Posterior cingulate gyrus (tissue), 11 donors: ENCODE measurements at places on chromosomes 5 and 9.

DNA sequence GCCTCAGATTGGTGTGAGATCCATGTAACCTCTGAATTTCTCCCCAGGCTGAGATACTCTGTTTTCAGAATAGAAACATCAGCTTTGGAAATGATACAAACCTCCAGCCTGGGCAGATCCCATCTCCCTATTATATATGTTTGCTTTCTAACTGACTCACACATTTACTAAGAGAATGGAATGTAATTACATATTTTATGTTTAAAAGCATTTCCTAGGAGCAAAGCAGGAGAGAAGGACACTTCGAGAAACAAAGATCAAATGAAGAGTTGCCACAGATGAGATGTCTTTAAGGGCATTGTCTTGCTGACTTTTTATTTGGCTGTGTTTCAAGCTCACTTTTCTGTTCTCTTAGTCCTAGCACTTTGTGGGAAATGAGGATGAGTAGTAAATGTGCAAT is 96.3 kb downstream of the CDH18 start:
- no peak for DNase-seq

DNA sequence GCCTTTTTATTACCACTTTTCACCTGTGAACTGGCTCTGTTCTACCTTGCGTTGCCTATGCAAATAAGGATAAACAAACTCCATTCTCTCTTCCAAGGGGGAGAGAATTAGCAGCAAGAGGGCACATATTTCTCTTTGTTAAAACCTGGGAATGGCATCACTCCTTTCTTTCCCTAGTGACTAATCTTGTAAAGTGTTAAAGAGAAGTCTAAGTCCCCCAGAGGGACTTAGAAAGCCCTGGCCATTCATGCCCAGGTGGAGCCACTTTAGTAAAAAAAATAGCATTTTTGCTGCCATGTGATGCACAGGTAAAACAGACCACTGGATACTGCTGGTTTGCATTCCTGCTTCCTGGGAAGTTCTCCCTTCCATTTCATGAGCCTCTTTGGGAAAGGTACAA is 148.4 kb downstream of the MAN2A1 start:
- DNase-seq, result no peak

- DNase-seq, result no peak
These were observed 148.5 kb upstream of the TYRP1 start for GRCh38 chr9:12544700-12545099.

GRCh38 chr9:90408659-90409058 is 234.0 kb downstream of the DIRAS2 start:
- DNase-seq, result no peak

DNA sequence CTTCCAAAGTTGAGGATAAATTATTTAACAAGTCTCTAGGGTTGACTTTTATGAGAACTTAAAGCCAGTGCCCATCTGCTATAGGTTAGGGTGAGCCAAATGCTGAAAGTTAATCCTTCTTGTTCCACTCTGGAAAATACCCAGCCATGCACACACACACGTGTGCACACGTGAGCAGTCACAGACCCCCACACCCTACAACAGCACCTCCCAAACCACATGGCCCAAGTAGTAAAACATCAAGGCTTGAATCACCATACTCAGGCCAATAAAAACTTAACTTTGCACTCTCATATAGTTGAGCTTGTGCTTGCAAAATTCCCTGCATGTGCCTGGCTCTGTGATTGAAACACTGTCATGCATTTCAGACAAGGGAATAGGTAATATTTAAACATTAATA is 467.6 kb downstream of the ARHGEF28 start:
- no peak for DNase-seq

DNA sequence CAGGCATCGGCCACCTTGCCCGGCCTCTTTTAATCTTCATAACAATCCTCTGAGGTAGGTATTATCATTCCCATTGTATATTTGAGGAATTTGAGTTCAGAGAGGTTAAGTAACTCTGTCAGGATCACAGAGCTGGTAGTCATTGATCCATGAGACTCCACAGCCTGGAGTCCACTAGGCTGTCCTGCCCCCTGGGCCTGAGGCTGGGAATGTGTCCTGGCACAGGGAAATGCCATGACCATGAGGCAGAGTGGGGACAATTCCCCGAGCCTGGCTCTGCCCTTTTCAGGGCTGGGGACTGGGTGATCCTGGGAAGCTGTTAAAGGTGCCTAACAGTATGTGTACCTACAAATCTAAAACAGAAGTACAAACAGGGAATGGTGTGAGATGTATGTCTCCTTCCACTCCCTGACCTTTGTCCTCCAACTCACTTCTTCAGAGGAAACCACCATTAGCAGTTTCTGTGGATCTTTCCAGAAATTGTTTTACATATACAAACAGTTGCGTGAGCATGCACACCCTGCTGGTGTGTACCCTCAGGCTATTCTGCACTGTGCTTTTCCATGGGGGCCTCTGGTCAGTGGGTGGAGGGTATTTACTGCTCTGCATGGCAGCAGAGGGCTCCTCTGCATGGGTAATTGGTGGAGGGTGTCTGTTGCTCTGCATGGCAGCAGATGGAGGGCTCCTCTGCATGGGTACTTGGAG is 53.8 kb downstream of the NDST1 start:
- DNase-seq, result no peak

DNA sequence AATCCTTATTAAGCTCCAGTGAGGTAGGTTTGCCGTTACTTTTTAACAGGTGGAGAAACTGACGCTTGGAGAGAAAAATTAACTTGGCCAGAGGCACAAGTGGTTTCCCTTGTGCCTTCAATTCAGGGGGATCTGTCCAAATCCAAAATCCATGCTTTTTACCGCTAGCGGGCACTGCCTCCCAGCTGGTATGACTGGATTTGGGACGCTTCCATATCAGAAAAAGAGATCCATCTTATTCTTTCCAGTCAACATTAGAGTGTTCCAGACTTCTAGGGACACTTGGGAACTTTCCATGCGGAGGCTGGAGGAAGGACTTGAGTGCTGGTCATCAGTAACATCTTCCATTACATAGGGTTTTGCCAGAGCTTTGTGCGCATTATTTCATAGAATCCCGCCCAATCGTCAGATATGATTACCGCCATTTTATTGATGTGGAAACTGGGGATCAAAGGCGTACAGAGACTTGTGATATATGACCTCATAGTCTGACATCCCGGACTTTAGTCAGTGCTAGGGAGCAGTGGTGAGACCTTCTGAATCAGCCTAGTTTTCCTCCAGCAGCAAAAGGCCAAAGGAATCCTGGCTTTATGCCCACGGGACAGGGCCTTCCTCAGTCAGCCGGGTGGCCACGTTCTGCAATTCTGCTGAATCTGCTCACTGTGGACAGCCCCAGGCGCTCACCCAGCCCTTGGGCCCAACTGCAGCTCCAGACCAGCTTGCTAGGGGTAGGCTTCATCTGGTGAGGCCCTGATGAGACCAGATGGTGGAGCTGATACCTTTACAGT is 1.1 kb upstream of the GNPDA1 start:
- no peak for DNase-seq

DNA sequence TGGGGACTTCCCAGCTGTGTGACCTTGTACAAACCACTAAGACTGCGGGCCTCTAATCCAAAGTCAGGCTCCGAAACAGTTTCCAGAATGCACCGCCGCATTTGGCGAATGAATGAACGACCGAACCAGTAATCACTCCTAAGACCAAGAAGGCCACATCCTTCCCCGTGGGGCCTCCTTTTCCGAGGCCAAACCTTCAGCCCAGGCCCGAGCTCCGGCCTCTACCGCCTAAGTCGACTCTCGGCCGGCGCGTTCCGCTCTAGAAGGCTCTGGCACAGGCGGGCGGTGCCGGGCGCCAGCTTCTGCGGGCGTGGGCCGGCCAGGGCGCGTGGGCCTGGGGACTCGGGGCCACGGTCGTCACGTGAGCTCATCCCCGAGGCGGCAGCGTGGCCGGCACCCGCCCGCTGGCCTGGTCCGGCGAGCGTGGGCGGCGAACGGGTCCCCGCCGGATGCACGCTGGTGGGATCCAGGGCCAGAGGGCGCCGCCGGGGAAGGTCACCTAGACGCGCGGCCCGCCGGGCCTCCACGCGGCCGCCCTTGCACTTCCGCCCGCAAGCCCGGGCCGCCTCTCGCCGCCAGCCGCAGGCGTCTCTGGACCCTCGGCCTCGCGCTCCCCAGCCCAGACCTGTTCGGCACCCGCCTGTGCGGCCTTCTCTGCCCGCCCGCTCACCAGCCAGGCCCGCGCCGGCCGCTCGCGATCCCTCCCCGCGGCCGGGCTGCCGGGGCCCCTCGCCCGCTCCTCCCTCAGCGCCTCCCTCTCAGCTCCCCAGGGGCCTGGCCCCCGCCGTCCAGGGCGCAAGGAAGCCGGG is 754 bp downstream of the VDAC1 start:
- DNase-seq, result peak; percentile 49

DNA sequence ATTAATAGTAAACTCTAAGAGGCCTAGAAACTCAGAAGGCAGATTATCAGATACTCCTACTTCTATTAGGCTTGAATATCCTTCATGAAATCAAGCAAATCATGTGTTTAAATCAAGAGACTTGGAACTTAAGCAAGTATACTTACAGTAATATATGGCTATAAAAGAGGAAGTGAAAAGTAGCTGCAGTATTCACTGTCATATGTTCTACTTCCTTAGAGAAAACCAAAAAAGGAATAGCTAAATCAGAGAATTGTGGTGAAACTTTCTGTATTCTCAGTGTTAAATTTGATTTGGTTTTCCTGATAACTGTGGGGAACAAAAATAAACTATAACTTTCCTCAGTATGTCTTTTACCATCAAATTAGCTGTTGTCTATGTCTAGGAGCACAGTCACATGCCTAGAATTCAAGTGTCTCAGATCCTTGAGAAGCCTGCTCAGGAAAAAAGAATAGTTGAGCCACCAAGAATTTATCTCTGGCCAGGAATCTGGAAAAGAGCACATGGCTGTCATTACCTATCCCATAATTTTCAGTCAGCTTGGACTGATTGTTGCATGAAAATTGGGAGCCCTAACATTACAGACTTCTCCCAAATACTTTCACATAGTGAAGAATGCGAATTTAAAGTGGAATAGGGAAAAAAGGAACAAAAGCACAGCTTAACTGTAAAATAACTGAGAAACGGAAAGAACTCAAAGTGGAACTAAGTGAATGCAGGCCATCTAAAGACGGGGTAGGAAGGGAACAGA is 1.7 kb downstream of the FKBP15 start:
- DNase-seq, result no peak

DNA sequence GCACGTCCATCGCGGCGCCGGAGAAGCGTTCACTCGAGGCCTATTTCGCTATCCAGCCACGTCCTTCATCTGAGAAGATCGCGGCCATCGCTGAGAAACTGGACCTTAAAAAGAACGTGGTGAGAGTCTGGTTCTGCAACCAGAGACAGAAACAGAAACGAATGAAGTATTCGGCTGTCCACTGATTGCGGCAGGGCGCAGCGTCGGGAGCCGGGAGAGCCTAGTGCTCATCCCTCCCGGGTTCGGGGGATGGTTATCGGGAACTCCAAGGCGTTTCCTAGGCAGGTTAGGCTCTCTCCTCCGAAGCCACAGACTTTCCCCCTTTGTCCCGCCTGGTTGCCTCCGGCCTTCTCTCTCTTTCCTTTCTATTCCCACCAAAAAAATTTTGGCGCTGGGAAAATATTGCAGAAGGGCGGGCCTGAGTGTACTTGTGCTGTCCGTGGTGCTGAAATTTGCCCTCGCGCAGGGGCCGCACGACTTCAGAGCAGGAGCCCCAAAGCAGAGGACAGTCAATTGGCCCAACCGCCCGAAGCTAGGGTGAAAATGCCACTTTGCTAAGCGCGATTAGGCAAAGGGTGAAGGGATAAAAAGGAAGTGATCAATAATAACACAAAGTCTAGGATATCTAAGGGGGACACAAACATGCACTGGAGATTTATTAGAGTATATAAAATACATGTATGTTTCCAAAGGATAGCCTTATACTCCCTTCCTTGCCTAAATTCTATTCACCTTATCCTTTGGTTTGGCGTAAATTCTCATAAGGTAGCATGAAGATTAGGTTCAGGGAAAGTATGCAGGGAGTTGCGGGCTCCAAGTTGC is 1.8 kb downstream of the POU4F3 start:
- DNase-seq, result peak; percentile 40

DNA sequence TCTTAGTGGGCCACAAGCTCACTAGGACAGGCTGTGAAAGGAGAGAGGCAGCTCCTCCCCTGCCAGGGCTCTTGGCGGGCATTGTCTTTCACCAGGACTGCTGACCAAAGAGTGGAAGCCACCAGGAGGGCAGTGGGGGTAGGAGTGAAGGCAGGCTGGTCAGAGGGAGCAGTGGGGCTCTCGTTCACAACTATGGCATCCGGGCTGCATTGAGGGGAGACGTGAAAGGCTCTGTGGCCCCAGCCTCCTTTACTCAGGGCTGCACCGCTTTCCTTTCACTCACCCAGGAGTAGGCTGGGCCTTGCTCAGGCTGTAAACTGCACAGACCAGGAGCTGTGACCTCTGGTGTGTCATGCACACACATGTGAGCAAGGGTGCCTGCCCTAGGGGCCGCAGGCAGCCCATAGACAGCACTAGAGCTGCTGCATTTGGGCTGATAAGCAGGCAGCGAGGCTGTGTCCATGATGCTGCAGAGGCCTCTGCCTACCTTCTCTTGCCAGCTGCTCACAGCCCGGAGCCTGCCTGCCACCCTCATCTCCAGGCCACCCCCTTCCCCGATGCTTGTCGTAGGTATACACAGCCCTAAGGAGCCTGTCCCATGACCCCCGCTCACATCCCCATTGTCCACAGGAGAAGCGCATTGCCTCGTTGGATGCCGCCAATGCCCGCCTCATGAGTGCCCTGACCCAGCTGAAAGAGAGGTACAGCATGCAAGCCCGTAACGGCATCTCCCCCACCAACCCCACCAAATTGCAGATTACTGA is 130.4 kb downstream of the DAB2IP start:
- no peak for DNase-seq

GRCh38 chr5:128436749-128437188 is 101.3 kb downstream of the FBN2 start:
- DNase-seq, result no peak

DNA sequence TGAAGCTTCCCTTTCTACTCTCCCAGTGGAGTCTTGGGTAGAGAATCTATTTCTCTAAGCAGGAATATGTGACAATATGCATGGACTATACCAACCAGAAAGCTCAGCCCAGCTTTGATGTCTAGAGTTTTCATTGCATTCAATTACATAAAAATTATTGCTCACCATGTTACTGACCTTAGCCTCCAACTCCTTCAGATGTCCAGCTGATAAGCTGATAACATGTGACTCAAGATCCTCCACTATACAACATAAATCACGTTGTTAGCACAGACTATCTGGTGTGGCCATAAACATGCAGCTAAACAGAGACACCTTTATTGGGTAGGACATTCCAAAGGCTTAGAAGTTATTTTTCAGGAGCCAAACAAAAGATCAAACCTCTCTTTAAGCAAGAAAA is 1168.2 kb downstream of the CDH12 start:
- DNase-seq, result no peak
